ENCODE measurements at places on chromosomes 7 and 10.

- DNase-seq, result no peak
Observed at GRCh38 chr7:74544706-74545469, 91.2 kb downstream of the GTF2IRD1 start.

GRCh38 chr10:69317626-69318105, 39.4 kb downstream of the HK1 start:
- DNase-seq, result no peak

- DNase-seq, result no peak
Observed at GRCh38 chr10:127702271-127702670, 34.7 kb upstream of the FOXI2 start.

DNA sequence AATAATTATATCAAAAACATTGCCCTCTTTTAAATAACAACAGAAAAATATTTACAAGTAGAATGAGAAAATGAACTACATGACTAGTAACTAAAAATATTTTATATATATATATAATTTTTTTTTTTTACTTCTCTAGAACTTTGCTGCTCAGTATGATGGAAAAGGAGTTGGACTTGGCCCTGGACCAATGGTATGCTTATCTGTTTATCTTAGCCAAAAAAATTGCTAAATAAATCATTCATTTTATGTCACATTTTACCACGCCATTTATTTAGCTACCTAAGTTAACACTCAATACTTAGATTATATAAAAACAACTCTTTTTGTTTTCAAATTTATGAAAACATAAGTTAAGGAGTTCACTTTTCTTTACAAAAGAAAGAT, 6.7 kb downstream of the COL1A2 start:
- DNase-seq, result no peak

- no peak for DNase-seq
Observed at GRCh38 chr10:74289951-74290350, 138.9 kb downstream of the ADK start.

- DNase-seq, result no peak
Observed at GRCh38 chr10:102230264-102230860, 4.3 kb downstream of the ELOVL3 start.

DNA sequence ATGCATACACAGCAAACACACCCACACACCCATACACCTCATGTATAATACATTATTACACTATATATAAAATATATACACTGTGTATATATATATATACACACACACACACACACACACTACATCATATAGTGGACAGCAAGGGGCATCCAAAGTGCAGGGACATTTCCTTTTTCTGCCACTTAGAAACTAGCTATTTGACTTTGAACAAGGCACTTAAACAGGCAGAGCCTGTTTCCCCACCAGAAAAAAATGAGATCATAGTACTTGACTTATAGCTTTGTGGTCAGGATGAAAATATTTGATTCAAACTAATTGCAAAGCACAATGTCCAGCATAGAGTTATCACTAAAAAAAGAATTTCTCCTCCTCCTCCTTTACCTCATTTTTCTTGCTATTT, 254.3 kb upstream of the NPVF start:
- DNase-seq, result no peak

GRCh38 chr10:131944412-131944811, 37.3 kb downstream of the BNIP3 start:
- DNase-seq, result no peak

All from stimulated activated CD8-positive, alpha-beta memory T cell treated with anti-CD3 and anti-CD28 coated beads, Interleukin-7, amount 100 ng/mL, for 1 hour (primary cell).